A673 (cell line): ENCODE measurements at places on chromosomes 2 and 18. TPM values are rescaled to one million over a fixed set of nuclear protein-coding genes. Genes with fewer than 3 reads are reported as not detected.

DNA sequence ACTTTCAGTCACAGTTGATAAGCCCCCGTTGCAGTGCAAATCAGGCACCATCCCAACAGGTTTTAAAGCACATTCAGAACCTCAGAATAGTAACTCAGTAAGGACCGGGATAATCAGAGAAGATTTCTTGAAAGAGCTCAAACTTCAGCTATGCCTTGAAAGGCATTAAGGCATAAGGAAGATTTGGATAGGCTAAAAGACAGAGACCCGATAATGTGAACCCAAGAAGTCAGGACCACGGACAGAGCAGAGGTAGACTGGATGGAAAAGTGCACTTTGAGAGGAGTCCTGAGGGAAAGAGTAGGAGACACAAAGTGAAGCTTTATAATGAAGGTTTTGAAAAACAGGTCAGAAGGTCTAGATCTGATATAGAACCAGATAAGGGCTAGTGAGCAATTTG lies 36.9 kb upstream of the KLF7 start:
- peak; percentile 56 for DNase-seq

GRCh38 chr2:84861539-84861938 lies 19.3 kb downstream of the TRABD2A start:
- DNase-seq = no peak

GRCh38 chr2:1618191-1618961 lies 125.9 kb downstream of the PXDN start:
- DNase-seq = no peak

DNA sequence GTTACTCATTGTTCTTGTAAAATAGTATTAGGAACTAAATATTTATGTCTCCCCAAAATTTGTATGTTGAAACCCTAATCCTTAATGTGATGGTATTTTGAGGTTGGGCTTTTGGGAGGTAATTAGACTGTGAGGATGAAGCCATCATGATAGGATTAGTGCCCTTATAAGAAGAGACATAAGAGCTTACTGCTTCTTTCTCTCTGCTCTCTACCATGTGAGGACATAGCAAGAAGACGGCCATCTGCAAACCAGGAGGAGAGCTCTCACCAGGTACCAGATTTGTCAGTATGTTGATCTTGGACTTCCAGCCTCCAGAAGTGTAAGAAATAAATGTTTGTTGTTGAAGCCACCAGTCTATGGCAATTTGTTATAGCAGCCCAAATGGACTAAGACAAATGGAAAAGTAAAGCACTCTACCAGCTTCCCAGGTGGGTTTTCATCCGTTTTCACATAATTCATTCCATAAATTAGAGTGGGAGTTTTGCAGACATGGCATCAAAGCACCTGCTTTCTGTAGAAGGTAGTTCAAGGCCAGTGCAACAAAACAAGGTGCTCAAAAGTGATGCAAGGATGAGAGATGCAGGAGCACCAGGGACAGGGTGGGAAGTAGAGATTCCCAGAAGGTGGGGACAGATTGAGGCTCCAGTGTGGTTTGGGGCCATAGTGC lies 70.7 kb downstream of the MYCN start:
- DNase-seq = no peak

- no peak for DNase-seq
Measured at GRCh38 chr2:109118321-109118720, 10.7 kb upstream of the SH3RF3 start.

GRCh38 chr2:236748801-236749200 lies 179.2 kb downstream of the ACKR3 start:
- DNase-seq = no peak

DNA sequence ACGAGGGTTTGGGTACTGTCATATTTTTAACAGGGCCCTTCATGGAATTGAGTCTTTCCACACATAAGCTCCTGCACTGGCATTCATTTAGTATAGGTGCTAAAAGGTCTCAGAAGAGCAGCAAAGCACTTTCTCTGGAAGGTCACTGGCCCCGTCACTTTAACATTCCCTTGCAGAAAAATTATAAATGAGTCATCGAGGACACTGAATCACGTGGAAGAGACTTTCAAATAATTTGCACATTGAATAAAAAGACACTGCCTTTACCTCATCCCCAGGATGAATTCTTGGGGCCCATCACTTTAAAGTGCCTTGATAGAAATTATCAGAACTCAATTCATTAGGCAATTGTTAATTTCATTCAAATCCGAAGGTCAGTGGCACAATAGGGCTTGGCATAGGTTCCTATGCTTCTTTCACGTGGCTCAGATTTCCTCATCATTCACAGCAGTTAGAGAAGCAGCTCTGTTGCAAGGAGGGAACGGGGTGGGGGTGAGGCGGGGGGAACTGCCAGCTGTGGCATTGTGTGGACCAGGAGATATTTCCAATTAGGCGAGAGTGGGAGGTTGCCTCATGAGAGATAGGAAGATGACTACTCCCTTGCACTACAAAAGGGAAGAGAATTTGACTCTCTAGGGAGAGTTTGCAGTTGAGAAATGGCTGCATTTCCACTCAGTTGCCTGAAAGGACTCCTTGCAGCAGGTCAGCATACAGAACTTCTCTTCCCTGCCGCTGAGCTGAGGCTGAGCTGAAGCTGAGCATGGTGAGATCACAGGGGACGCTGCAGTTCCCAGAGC lies 86.3 kb upstream of the NPAS2 start:
- peak; percentile 76 for DNase-seq

- DNase-seq = no peak
Measured at GRCh38 chr18:26700728-26701127, 152.4 kb upstream of the KCTD1 start.

DNA sequence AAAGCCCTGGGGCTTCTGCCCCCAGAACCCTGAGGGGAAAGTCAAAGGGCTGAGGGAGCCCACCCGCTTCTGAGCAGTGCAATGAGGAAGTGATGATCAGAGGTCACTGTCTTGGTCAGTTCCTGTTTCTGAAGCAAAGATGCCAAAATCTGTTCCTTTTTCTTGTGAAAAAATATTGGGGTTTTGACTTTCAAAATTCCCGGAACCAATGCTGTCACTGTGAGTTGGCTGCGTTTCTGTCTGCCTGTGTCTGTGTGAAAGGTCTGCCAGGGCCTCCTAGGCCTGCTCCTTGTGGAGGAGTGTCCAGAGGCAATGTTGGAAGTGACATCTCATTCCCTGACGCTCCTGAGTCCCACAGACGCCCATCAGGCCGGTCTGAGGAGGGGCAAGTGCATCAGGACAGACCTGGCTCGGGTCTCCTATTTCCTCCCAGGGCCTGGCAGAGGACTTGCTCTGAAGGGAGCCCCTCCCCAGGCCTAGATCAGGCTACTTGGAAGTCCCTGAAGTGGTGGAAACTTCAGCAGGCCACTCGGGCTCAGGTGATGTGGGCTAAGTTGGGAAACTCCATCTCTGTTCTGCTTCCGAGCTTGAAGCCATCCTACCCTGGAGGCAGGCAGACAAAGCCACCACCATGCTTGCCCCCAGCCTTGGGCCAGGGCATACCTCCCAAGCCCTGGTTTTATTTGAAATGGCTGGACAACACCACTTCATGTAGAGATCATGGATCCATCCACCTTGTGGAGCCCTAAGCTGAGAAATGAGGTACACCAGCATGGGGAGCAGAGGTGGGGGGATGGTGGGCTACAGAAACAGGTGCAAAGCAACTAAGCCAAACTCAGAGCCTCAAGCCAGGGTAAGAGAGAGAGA lies 51.0 kb downstream of the PKDCC start:
- no peak for DNase-seq

DNA sequence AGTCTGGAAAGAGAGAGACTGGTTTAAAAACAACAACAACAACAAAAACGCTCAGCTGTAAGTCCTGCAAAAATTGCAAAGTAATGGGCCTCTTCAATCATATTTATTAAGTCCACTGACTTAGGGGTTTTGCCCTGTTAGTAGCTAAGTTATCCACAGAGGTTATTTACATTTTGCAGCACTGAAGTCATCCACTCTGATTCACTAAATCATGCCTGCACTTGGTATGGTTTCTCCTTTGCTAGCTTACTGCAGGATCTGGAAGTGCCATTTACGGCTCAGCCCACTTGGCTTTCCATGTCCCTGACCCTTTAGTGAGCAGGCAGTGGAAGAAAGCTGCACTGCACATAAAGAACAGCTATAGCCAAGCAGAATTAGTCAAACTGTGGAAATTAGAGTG lies 484.4 kb downstream of the NRXN1 start:
- no peak for DNase-seq

CYTIP gene
- total RNA-seq = not detected in 2 replicates

SCN1A gene
- 0.62 and 0.83 TPM in 2 replicates for total RNA-seq

OTOS gene
- not detected in 2 replicates for total RNA-seq

CD8B2 gene
- total RNA-seq = not detected in 2 replicates

KIF5C gene
- 0.58 and 0.74 TPM in 2 replicates for total RNA-seq

RBM44 gene
- 0.95 and 1.4 TPM in 2 replicates for total RNA-seq

SLC38A11 gene
- not detected in 2 replicates for total RNA-seq

AQP12A gene
- not detected in 2 replicates for total RNA-seq
